Substantia nigra (tissue), 51 donors: ENCODE measurements at places on chromosomes 1 and 21.

DNA sequence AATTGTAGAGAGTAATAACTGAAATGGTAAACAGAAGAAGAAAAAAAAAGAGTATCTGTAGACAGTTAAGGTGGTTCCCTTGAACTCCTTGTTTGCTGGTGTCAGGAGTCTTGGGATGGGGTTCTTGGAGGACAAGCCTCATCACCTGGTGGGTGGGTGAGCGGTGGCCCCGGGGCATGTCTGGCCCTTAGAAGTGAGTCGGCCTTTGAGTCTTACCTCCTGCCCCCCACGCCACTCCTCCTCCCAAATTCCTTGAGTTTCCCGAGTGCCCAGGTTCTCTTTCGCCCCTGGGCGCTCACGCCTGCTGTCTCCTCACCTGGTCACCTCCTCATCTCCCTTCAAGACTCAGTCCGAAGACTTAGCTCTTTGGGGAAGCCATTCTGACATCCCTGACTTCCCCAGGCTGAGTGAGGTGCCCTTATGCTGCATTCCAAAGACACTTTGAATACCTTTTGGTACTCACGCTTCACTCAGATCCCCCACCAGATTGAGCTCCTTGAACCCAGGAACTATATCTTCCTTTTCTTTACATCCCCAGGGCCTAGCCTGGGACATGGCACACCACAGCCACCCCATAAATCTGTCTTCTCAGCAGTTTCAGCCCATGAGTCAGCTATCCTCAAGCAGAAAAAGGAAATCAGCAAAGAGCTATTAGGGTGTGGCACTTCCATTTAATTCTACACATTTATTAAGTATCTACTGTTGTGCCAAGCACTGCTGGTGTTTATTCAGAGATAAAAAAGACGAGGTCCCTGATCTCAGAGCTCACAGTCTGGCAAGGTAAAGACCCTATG, 13.5 kb upstream of the IKBKE start:
- no peak for DNase-seq

- DNase-seq, result no peak
Observed at GRCh38 chr1:236168716-236169429, 26.5 kb downstream of the GPR137B start.

DNA sequence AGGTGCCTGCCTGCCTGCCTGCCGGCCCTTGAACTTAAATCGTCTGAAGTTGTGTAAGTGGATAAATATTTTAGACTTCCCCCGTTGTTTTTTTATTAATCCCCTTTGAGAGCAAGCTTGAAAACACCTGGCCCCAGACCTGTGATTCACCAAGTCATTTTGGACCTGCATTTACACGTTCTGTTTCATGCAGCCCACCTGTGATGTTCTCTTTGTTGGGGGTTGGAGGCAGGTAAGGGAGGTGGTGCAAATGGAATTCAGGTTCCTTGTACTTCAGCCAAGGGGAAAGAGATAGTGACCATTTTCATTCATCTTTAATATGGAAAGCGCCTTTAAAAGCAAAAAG, 1.2 kb downstream of the SLC37A1 start:
- no peak for DNase-seq

GRCh38 chr1:31934706-31935629, 3.2 kb downstream of the PTP4A2 start:
- no peak for DNase-seq

DNA sequence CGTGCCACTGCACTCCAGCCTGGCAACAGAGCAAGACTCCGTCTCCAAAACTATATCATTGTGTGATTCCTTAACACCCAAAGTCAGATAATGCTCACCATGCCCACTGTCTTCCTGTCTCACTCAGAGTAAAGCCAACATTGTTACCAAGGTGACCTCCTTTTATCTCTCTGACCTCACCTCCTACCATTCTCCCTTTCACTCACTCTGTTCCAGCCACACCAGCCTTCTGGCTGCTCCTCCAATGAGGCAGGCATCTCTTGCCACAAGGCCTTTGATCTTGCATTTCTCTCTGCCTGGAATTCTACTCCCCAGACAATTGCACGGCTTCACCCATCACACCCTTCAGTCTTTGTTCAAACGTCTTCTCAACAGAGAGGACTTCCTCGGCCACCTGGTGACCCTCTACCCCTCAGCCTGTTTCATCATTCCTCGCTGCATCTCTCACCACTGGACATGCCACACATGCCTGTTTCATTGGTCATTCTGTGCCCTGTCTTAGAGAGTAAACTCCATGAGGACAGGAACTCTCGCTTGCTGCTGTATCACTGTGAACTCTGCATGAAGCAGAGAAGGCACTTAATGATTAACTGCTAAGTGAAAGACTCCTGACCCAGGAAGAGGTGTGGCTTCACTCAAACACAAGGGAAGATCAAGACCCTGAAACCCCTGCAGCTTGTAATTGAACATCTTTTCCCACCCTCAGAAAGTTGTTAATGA, 67.1 kb upstream of the CAPZB start:
- no peak for DNase-seq

DNA sequence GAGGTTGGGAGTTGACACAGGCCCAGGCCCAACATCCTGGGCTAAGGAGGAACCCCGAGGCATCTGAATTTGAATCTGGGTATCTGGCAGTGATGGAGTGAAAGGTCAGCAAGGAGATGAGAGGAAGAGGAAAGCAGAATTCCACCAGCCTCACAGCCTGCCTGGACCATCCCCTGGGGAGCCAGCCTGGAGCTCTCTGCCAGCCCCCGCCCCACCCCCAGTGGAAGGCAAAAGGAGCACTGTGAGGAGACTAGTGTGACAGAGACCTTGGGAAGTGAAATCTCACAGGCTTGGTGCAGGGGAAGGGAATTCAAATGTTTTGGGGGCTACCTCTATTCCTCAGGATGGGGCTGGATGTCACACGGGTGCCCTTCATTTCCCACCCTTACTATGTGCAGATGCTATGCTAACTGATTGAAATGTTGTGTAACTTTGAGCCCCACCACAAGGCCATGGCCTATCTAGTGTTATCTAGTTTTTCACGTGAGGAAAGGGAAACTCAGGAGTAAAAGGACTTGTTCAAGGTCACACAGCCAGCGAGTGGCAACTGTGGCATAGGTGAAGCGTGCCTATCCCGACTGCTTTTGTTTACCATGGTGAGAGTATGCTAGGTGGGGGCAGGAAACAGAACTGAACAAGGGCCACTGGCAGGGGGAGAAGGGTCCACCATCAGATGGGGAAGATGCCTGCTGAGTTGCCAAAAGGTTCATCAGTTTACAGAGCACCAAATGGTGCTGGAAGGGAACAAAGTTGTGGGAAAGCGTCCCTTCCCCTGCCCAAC, 29.8 kb downstream of the AHDC1 start:
- DNase-seq, result no peak

- DNase-seq, result no peak
Observed at GRCh38 chr1:116330342-116330652, 42.7 kb upstream of the ATP1A1 start.

GRCh38 chr1:162364498-162364897, 12.2 kb downstream of the SPATA46 start:
- DNase-seq, result no peak

DNA sequence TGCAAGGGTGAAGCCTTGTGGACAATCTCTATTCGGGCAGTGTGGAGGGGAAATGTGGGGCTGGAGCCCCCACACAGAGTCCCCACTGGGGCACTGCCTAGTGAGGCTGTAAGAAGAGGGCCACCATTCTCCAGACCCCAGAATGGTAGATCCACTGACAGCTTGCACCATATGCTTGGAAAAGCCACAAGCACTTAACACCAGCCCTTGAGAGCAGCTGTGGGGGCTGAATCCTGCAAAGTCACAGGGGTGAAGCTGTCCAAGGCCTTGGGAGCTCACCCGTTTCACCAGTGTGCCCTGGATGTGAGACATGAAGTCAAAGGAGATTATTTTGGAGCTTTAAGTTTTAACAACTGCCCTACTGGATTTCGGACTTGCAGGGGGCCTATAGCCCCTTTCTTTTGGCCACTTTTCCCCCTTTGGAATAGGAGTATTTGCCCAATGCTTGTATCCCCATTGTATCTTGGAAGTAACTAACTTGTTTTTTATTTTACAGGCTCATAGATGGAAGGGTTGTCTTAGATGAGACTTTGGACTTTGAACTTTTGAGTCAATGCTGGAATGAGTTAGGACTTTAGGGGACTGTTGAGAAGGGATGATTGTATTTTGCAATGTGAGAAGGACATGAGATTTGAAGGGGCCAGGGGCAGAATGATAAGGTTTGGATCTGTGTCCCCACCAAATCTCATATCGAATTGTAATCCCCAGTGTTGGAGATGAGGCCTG, 16.3 kb upstream of the COL6A1 start:
- DNase-seq, result no peak

DNA sequence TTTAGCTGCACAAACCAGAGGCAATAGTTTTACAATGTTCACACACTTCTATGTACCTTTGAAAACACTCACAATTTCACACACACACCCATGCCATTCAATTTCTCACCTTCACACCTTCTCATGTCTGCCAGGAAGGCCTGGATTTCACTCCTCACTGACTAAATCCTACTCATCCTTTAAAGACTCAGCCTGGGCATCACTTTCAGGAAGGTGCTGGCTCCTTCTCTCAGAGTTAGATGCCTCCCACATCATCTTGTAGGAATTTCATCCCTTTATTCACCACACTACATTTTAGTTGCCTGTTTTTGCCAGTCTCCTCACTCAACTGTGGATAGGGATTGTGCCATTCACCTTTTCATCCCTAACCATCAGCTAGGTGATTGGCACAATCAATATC, 2.3 kb downstream of the IL20 start:
- no peak for DNase-seq

- DNase-seq, result no peak
Observed at GRCh38 chr1:229035054-229035747, 235.7 kb upstream of the RAB4A start.

DNA sequence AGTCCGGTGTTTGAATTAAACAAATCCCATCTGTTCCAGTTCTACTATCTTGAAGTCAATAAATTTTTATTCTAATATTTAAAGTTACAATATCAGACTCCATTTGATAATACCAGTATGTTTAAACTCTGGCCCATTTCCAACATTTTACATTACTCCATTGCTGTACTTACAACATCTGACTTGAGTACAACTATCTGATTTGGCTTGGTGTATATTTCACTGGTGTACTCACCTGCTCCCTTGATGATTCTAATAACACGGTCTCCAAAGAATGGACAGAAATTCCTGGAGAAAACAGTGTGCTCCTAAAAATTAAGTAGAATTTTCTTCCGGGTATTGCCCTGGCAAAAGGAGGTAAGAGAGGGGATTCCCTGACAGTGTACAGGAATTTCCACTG, 680.5 kb upstream of the ADAMTS5 start:
- no peak for DNase-seq

DNA sequence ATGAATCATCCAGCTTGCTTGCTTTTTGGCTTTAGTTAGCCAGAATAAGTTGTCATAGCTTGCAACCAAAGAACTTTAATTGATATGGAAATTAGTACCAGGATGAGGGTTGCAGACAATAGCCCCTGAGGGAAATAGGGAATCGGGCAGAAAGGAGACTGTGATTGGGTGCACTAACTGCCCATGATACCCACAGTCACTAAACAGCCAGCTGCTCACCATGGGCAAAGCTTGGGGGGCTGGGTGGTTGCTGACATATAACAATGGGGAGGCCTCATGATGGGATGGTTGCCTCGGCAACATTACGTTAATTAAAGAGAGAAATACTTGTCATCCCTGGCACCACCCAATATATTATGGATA, 17.8 kb upstream of the PLA2G2E start:
- DNase-seq, result no peak

GRCh38 chr21:44455524-44456213, 359 bp downstream of the LRRC3 start:
- no peak for DNase-seq

GRCh38 chr1:116934586-116935207, 25.0 kb downstream of the PTGFRN start:
- DNase-seq, result no peak

DNA sequence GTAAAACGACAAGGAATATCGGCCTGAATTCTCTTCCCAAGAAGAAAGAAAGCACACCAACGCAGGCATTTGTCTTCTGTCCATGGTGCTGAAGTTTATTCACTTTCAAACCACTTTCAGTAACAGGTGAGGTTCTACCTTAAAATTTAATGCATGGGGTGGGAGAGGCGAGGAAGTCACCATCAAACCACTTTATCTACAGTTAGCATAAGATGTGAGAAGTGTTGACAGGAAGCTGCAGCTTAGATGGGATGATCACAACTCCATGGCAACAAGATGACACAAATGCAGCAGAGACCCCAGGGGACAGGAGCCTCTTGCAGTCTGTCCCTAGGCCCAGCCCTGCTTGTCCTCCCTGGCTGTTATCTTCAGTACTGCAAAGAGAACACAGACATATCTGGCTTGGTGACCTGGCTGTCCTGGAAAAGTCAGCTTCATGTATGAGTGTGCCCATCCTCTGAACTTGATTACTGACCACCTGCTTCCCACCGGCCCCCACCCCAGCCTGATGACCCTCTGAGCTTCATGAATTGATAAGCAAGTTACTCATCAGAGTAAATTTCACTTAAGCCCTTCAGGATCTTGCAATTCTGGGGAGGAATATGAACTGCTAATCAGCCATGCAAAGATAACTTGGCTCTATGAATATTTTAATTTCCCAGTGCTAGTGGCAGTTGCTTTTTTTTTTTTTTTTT, 1.8 kb downstream of the NPPA start:
- DNase-seq, result no peak

- no peak for DNase-seq
Observed at GRCh38 chr1:244941121-244941520, 76.8 kb upstream of the HNRNPU start.

- DNase-seq, result no peak
Observed at GRCh38 chr1:231808990-231809389, 182.4 kb downstream of the DISC1 start.

- no peak for DNase-seq
Observed at GRCh38 chr1:39761557-39762260, 9.4 kb downstream of the OXCT2 start.

- no peak for DNase-seq
Observed at GRCh38 chr21:44010429-44010828, 1.7 kb upstream of the TRAPPC10 start.

GRCh38 chr1:84162295-84162694, 18.2 kb downstream of the PRKACB start:
- no peak for DNase-seq

- no peak for DNase-seq
Observed at GRCh38 chr1:215777370-215777925, 210.3 kb downstream of the KCTD3 start.

- DNase-seq, result no peak
Observed at GRCh38 chr1:194004146-194004545, 817.7 kb upstream of the B3GALT2 start.
